NCI-H226 (cell line): ENCODE measurements at places on chromosomes 7 and 10.

DNA sequence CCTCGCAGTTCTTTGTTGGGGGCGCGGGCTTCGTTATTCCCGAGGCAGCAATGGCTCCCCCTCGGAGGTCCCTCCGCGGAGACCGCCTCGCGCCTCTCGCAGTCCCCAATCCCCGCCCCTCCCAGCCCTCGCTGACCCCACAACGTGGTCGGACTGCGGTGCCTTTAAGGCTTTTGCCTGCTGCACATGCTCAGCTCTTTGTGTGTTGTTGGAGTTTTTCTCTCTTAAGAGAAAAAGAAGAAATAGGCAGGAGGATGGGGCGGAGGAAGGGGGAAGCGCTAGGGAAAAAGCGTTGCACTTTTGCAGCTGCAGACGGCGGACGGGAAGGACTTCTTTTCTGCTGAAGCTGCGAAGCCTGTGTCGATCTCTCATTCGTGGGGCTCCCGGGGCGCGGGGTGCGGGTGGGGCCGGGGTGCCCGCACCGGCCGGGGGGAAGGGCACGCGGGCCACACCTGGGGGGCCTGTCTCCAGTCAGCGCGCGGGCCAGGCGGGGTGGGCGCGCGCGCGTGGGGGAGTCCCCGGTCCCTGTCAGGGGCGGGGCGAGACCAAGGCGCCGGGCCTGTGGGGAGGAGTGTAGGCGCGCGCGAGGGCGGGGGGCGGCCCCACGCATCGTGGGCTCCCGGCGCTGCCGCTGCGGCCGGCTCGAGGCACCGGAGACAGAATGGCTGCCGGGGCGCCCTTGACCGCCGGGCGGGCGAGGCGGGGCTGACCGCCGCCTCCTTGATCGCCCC lies 445 bp upstream of the ATRNL1 start:
- DNase-seq: no peak

DNA sequence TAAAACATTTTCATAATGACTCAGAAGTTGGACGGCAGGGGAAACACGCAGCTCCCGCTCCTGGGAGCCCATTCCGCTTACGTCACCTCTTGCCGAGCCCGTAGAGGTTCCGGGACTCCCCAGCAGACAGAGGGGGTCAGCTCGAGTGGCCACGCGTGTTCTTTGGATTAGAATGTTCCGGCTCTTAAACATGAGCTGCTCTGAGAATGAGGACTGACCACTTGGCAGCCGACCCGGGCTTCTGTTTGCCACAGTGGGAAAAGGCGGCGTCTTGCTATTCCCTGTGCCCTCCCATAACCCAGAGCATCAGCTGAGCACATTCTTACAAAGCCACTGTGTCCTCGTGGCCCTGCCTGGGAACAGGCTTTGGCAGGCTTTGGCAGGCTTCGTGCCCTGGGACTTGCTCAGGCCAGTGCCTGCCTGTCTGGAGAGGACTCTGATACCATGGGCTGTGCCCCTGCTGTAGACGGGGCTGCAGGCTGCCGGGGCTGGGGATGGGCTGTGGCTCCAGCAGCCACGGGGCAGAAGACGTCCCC lies 40.1 kb downstream of the PFKP start:
- DNase-seq: peak; percentile 90

DNA sequence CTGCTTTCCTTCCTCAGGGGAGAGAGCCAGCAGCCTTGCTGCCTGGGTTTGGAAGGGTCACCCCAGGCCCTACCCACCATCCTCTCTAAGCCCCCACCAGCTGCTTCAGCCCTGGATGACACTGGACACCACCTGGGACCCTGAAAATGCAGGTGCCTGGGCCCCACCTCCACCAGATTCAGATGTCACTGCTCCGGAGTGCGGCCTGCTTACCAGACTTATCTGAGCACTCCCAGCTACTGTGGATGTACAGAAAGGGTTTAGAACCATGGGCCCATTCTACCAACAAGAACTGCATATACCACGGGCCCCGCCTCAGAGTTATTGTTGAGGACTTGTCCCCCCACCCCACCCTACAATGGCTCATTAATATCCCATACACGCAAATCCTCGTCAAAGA lies 172.3 kb downstream of the PTPRN2 start:
- no peak for DNase-seq

DNA sequence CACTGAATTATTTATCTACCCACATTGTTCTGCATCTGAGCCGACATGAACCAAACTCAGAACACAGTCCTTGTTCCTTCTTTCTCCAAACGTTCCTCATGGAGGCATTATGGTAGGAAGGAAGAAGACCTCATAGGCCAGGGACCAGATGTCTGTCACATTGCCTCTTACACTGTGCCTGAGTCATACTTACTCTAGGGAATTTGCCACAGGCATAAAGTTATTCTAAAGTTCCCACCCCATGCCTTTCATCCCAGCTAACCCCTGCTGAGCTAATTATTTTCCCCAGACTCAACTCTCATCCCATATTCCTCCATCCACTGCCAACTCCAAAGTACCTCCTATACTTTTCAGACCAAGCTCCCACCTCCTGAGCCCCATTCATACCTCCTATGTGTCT lies 21.2 kb downstream of the MAT1A start:
- DNase-seq: no peak

DNA sequence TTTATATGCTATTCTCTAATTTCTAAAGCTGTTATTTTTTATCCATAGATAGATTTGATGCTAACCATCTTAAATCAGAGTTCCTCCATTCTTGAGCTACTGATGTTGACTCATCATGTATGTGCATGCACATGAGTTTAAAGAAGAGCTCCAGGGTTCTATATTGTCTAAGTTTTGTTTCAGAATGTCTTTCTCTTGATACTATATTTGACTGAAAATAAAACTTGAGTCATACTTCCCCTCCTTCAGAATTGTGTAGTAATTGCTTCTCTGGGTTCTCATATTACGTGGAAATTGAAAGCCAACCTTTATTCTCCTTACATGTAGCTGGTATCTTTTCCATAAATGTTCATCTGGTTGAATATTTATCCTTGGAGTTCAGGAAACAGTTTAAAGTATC lies 89.4 kb downstream of the LRRTM3 start:
- peak; percentile 2 for DNase-seq

- no peak for DNase-seq
These were observed 42.1 kb downstream of the CUX1 start for GRCh38 chr7:101859411-101860106.

- no peak for DNase-seq
These were observed 90.9 kb downstream of the DNAJC1 start for GRCh38 chr10:21912625-21913024.

GRCh38 chr7:84637568-84638338 lies 443.2 kb upstream of the SEMA3A start:
- peak; percentile 93 for DNase-seq

DNA sequence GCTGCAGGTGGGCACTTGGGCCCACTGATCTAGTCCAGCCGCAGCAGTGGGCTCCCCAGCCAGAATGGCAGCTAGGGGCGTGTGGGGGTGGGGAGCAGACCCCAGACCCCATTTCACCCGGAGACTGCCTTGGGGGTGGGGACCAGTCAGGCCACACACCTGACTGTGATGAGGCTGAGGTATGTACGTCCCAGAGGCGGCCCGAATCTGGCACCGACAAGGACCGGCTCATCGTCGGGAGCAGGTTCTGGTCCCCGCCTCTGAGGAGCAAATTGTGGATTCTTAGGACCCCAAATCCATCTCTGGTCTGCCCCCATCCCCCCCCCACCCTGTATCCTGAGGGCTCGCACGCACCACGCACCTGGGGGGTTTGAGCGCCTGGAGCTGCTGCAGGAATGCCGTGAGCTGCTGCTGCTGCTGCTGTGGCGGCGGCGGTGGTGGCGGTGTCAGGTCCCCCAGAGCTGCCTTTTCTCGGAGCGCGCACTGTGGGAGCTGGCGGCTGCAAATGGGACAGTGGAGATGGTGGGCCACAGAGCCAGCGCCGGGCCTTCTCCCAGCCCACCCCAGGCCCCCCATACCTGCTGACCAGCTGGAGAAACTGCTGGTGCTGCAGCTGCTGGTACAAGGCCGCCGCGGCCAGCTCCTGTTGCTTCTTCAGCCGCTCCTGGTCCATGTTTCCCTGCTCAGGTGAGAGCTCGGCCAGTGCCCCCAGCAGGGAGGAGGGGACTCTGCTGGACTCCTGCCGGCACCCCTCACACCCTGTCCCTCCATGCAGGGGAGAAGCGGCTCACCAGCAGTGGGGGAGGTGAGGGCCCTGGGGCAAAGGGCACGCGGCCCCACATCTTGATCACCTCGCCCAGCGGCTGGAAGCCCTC lies 10.2 kb downstream of the GIGYF1 start:
- DNase-seq: no peak

- no peak for DNase-seq
These were observed 341.0 kb upstream of the ZMIZ1 start for GRCh38 chr10:78727728-78728127.

GRCh38 chr10:117663750-117664149 lies 121.2 kb downstream of the EMX2 start:
- no peak for DNase-seq

DNA sequence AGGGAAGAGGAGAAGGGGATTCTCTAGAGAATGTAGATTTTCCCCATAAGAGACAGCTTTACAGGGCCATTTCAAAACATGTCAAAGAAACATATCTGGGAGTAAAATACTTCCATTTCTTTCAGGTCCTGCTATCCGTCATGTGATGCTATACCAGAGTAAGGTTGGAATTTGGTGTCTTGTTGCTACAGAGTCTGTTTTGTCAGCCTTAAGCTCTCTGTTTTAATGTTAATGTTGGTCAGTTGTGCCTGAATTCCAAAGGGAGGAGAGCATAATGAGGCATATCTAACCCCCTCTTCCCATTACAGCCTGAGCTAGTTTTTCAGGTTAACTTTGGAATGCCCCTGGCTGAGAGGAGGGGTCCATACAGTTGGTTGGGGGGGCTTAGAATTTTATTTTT lies 94.7 kb upstream of the CCDC71L start:
- no peak for DNase-seq

DNA sequence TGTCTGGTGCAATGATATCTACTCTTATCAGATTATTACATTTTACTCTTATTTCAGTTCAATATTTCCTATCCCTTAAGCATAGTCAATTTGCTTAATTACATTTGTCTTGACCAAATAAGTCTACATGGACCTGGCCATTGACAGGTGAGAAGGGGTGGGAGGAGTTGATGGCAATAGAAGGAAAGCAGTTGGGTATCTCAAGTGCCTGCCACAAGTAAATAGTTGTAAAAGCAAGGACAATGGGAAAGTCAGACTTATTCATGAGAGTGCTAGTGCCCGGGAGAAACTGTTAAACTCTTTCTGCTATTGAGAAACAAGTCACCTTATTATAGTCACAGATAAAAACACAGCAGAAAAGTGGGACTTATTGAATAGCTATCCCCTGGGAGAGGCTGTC lies 32.4 kb upstream of the HGF start:
- no peak for DNase-seq

DNA sequence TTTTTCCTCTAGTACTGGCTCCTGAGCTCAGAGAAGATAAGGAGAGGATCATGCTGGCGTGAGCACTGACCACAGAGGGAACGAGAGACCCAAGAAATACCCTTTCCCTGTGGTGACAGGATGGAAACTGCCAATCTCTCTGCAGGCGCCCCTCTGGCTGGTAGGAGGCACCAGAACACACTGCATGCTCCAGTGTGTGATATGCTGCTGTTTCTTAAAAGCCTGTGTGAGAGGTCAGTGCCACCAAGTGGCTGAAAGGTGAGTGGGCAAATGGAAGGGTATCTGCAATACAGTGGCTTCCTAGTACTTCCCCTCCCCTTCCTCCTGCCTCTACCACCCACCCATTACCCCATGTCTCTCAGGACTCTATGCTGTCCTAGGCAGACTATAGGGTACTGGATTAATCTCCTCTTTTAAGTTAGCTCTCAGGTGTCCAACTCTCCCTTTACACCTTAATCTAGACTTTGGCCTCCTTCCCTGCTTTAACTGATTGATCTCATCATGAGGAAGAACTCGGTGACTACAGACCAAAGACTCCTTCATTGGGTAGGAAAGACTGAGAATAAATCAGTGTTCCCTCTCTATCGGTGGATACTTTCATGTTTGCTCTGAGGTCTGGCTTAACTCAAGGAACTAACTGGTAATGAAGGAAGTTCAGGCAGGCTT lies 283.6 kb downstream of the ADRA2A start:
- DNase-seq: no peak

- DNase-seq: no peak
These were observed 1.8 kb upstream of the WASL start for GRCh38 chr7:123750389-123751230.

DNA sequence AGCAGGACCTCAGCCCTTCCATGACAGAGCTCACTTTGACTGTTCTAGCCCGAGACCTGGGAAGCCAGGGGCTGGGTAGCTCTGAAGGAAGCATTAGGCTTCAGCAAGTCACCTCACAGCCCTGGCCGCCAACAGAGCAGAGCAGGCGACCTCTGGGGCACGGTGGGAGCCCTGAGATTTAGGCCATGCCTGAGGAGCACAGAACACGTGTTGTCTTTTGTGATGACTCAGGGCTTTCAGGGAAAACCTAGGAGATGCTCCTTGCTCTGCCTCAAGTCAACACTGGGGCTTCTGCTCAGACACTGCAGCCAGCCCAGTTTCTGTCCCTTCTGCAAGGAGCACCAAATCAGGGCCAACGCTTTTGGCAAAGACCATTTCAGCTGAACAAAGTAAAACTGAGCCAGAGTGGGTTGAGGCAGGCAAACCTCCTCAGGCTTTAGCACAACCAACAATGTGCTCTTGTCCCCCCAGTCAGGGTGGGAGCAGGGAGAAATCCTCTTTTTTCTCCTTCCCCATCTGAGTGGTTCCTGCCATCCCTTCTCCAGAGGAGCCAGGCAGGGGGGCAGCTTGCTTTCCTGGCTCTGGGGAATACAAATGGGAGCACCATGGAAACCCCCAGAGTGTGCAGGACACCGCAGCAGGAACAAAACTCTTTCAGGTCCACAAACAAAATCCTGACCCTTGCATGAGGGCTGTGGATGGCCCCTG lies 14.4 kb downstream of the CAMK2G start:
- DNase-seq: no peak

GRCh38 chr10:91036807-91037411 lies 116.0 kb upstream of the ANKRD1 start:
- DNase-seq: peak; percentile 16

GRCh38 chr10:77902159-77902558 lies 24.4 kb downstream of the DLG5 start:
- DNase-seq: no peak

DNA sequence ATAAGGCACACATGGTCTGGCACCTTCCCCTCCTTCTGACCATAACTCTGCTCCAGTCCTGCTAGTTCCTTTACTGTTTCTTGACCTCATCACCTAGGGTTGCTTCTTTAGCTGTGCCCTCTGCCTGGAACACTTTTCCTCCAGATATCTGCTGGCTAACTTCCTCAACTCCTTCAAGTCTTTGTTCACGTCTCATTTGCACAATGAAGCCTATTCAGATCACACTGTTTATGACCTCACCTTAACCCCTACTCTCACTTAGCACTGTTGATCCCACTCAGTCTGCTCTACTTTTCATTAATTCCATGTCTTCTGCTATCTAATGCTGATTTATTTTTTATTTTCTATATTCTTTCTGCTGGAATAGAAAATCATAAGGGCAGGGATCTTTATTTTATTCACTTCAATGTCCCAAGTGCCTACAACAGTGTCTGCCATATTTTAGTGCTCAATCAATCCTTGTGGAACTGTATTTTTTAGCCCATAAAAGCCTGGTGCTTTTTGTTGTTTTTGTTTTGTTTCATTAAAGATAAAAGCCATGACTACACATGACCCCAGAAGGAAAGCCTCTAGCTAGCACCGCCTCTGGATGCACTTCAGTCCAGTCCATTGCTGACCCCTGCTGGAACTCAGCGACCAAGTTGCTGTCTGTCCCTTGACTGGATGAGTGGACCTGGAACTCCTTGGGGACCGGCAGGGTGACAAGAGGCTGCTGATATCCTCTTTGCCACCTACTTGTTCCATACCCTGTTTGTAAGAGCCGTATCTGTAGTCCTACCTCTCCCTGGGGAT lies 12.3 kb downstream of the KLF14 start:
- peak; percentile 42 for DNase-seq
